ENCODE measurements at places on chromosomes 5 and 9. TPM values are rescaled to one million over a fixed set of nuclear protein-coding genes. Genes with fewer than 3 reads are reported as not detected.

GRCh38 chr9:37920471-37921167 is 16.7 kb upstream of the SLC25A51 start:
- peaks cover 20% of the 10 kb centered on the region for H3K4me1 ChIP-seq
- H3K36me3 ChIP-seq = peaks cover 18% of the 10 kb centered on the region
- DNase-seq = no peak
- H3K27me3 ChIP-seq = no peaks in the 10 kb centered on the region

DNA sequence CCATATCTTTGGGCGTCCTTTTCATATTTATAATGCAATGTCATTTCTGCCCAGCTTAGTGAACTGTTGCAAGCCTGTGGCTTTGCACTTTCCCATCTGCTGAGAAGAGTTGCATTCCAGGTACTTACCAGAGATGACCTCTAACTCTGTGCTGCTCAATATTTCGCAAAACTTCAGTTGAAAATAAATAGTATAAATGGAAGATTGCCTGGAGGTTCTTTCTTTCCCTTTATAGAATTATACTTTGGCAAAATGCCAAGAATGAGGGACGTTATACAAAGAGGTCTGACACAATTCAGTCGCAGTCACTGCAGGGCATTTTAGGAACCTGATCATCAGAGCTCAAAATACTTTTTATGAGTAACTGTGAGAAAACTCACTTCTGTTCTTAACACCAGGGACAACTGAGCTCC is 18.9 kb upstream of the VLDLR start:
- H3K27ac ChIP-seq = no peak overlapping the region
- H3K36me3 ChIP-seq = no peaks in the 10 kb centered on the region
- H3K4me3 ChIP-seq = no peak overlapping the region
- no peak for DNase-seq

PITX1 gene
- 5.2 TPM for total RNA-seq

RUSC2 gene
- total RNA-seq = 91.2 TPM

GRCh38 chr9:22913026-22913425 is 466.4 kb downstream of the DMRTA1 start:
- no peak overlapping the region for H3K27ac ChIP-seq
- no peak overlapping the region for H3K4me3 ChIP-seq
- DNase-seq = no peak
- H3K4me1 ChIP-seq = no peaks in the 10 kb centered on the region
- H3K27me3 ChIP-seq = no peaks in the 10 kb centered on the region

- H3K27me3 ChIP-seq = no peaks in the 10 kb centered on the region
- peaks cover 22% of the 10 kb centered on the region for H3K4me1 ChIP-seq
- no peak for DNase-seq
Observed at GRCh38 chr9:70580606-70581195, 166.2 kb upstream of the KLF9 start.

CAMLG gene
- total RNA-seq = 54.4 TPM

DNA sequence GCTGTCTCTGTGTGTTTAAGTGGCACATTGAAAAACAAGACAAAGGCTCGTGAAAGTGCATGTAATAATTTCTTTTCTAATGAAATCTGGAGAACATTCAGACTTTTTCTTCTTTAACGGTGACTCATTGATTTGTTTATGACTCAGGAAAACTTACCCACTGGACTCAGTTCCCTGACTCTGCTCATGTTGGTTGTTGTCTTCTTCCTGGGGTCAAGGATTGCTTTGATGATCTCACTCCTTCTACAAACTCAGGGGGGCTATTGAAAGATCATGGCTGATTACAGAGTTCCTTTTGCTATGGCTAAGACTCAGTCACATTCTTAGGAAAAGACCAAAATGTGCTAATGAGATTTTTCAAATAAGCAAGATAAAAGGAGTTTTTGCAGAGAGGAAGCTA is 141.1 kb upstream of the DAP start:
- H3K27me3 ChIP-seq = no peaks in the 10 kb centered on the region
- no peaks in the 10 kb centered on the region for H3K36me3 ChIP-seq
- H3K27ac ChIP-seq = no peak overlapping the region
- H3K4me3 ChIP-seq = no peak overlapping the region

DNA sequence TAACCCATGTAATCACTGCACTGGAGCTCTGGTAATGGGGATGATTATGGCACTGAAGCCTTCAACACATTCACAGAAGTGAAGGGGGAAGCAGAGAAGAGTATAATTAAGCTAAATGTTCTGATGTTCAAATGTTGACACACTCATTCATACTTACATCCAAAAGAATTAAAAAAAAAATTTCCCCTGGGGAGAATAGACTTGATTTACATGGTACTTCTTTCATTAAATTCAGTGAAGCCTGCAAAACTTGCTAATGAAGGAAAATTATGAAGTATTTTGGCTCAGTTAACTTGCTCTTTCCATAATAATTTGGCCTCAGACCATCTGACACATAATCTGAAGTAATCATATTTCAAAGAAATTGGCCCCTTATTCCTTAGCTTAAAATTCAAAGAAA is 428.8 kb downstream of the SH3GL2 start:
- no peak overlapping the region for H3K4me3 ChIP-seq
- no peaks in the 10 kb centered on the region for H3K4me1 ChIP-seq
- H3K27me3 ChIP-seq = no peaks in the 10 kb centered on the region
- no peak for DNase-seq

DNA sequence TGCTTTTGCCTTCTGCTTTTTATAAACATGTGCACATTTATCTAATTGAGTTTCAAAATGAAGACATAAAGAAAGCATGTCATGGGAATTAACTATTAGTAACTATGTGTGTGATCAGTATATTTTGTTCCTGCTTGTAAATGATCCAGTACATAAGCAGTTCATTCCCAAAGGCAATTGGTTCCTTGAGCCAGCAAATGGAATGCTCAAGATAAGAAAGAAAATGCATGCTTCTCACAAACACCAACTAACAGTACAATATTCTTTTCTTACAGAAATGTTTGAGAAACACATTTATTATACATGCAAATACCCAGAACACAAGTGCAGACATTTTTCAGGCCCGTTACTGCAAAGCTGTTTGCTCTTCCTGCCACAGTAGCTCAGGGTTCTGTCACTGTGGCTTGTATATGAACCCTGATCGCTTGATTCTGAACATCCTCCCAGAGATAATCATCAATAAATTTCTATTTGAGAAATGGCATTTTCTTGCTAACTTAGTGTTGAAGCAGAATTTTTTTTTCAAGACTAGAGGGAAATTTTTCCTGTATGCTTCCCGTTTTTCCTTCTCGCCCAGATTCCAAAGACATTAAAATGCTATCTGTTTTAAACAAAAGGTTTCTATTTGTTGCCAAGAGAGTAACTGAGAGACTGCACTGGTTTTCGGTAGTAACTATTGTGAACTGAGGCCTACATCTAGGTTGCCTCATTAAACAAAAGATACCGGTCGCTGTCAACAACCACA is 1.9 kb downstream of the GNAQ start:
- peaks cover 68% of the 10 kb centered on the region for H3K4me1 ChIP-seq
- H3K4me3 ChIP-seq = peak overlapping the region; percentile 90
- no peaks in the 10 kb centered on the region for H3K36me3 ChIP-seq
- no peak for DNase-seq
- peak overlapping the region; percentile 98 for H3K27ac ChIP-seq
- H3K27me3 ChIP-seq = no peaks in the 10 kb centered on the region

GRCh38 chr9:109244179-109245132 is 76.4 kb downstream of the EPB41L4B start:
- no peaks in the 10 kb centered on the region for H3K27me3 ChIP-seq
- no peak overlapping the region for H3K27ac ChIP-seq
- no peaks in the 10 kb centered on the region for H3K4me1 ChIP-seq
- H3K4me3 ChIP-seq = no peak overlapping the region
- no peak for DNase-seq

DNA sequence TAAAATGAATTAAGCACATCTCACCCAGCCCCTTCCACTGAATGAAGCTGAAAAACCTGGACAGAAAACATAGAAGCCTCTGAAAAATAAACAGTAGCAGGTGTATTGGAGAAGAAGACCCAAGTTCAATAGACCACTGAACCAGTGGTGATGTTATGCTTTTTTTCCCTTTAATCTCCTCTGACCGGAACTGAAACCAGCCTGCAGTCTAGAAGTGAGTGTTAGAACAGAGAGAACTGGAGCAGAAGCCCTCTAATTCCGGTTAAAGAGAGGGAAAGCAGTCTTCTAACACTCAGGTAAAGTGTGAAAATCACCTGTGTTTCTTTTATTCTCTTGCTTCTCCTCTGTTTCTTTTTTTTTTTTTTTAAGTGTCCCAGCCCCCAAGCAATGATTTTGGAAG is 83.5 kb upstream of the CCL21 start:
- DNase-seq = no peak
- no peaks in the 10 kb centered on the region for H3K36me3 ChIP-seq
- no peak overlapping the region for H3K27ac ChIP-seq
- H3K27me3 ChIP-seq = peaks cover 29% of the 10 kb centered on the region
- no peak overlapping the region for H3K4me3 ChIP-seq

DNA sequence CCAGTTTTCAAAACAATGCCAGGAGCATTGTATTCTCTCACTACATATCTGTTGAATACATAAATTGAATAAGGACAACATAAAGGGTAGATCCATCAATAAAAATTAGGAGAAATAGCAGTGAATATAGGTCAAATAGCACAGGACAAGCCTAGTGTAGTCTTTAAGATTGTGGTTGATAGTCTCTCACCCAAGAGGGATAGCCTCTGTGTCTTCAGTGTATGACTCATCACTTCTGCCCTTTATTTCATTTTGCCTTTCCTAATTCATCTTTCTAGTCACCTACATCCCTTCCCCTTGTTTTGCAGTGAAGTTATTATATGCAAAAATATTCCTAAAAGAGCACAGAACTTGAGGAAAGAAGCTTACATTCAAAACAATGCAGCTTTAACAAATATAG is 335.0 kb upstream of the TUSC1 start:
- no peaks in the 10 kb centered on the region for H3K36me3 ChIP-seq
- no peak overlapping the region for H3K4me3 ChIP-seq
- DNase-seq = no peak
- no peak overlapping the region for H3K27ac ChIP-seq
- no peaks in the 10 kb centered on the region for H3K4me1 ChIP-seq

- peak overlapping the region; percentile 58 for H3K27ac ChIP-seq
- H3K4me1 ChIP-seq = peaks cover 22% of the 10 kb centered on the region
- no peak overlapping the region for H3K4me3 ChIP-seq
- no peaks in the 10 kb centered on the region for H3K36me3 ChIP-seq
- no peak for DNase-seq
- H3K27me3 ChIP-seq = no peaks in the 10 kb centered on the region
Observed at GRCh38 chr9:111743275-111743674, 51.5 kb downstream of the SHOC1 start.

DNA sequence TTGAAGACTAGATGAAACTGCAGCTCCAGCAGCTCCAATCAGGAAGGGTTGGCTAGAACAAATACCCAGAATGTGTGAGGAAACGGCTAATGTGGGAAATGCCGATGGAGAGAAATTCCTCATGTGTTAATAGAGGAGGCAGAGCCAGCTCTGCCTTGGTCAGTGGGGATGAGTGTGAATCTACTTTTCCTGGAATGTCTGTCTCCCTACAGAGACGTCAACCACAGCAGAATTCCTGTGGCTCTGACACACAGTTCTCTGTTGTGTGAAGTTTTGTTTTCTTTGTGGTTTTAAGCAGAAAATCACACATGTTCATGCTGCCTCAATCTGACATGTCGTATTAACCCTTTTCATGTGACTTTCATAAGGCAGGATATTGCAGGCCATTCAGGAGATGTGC is 476.6 kb upstream of the WWC1 start:
- H3K4me1 ChIP-seq = no peaks in the 10 kb centered on the region
- no peaks in the 10 kb centered on the region for H3K36me3 ChIP-seq
- no peak overlapping the region for H3K4me3 ChIP-seq
- no peaks in the 10 kb centered on the region for H3K27me3 ChIP-seq
- DNase-seq = no peak

DNA sequence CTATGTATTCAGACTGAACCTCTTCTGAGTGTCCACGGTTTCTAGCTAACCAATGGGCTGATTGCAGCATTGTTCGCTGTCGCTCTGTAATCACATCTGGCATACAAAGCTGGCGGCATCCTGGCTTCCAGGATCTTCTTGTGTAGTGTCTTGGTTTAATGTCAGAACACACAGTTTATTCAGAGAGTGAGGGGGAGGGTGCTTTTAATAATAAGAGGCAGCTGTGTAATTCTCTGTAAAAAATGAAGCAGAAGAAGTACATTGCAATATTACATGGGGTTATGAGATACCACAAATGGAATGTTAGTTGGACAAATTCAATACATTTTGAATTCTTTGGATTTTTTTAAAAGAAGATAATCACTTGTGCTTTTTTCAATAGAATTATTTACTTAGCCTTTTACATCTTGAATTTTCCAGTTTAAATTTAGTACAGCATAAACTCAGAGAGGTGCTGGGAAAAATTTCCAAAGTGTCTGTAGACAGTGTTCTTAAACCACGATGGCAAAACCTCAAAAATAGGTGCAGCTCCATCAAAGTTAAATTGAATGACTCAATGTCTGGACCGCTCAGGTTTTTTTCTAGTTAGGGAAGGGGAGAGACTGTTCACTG is 206.0 kb downstream of the PCSK1 start:
- no peaks in the 10 kb centered on the region for H3K27me3 ChIP-seq
- peak overlapping the region; percentile 50 for H3K27ac ChIP-seq
- H3K4me3 ChIP-seq = peak overlapping the region; percentile 26
- H3K36me3 ChIP-seq = no peaks in the 10 kb centered on the region
- H3K4me1 ChIP-seq = peaks cover 3% of the 10 kb centered on the region

TPRN gene
- 5.4 TPM for total RNA-seq

ZNF883 gene
- 1.7 TPM for total RNA-seq

- no peak overlapping the region for H3K4me3 ChIP-seq
- H3K4me1 ChIP-seq = no peaks in the 10 kb centered on the region
- DNase-seq = no peak
- H3K27me3 ChIP-seq = no peaks in the 10 kb centered on the region
- no peak overlapping the region for H3K27ac ChIP-seq
Observed at GRCh38 chr9:20022410-20022809, 233.6 kb upstream of the SLC24A2 start.

DNA sequence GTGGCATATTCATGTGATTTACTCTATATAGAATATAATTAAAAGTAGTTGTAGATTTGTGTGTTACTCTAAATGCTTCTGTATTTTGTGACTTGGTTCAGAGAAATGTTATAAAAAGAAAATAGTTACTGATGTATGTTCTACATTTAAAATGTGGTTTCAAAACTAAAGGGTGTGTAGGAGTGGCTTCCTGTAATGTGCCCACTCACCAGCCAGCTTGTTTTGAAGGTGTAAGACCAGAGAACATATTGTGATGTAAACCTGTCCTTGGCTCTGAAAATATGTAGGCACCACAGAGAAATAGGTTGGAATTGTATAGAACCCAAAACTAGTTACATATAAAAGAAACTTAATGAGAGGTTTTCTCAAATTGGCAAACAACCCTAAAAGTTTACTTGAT is 51.2 kb upstream of the ARRDC3 start:
- no peaks in the 10 kb centered on the region for H3K36me3 ChIP-seq
- DNase-seq = no peak
- no peaks in the 10 kb centered on the region for H3K27me3 ChIP-seq
- H3K4me3 ChIP-seq = no peak overlapping the region

DNA sequence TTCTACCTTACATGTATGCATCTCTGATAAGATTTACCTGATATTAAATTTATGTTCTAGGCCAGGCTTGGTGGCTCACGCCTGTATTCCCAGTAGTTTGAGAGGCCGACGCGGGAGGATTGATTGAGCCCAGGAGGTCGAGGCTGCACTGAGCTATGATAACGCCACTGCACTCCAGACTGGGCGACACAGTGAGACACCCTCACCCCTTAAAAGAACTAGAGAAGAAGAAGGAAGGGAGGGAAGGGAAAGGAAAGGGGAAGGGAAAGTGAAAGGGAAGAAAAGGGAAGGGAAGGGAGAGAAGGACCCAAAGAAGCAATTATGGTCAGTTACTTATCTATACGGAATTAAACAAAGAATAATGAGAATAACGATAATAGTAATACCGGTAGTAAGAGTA is 1.2 kb upstream of the RFK start:
- H3K27me3 ChIP-seq = no peaks in the 10 kb centered on the region
- peak overlapping the region; percentile 96 for H3K27ac ChIP-seq
- H3K36me3 ChIP-seq = no peaks in the 10 kb centered on the region
- peak overlapping the region; percentile 83 for H3K4me3 ChIP-seq

All from esophagus muscularis mucosa (tissue), 4 donors.